ENCODE measurements at places on chromosomes 11 and 22.

DNA sequence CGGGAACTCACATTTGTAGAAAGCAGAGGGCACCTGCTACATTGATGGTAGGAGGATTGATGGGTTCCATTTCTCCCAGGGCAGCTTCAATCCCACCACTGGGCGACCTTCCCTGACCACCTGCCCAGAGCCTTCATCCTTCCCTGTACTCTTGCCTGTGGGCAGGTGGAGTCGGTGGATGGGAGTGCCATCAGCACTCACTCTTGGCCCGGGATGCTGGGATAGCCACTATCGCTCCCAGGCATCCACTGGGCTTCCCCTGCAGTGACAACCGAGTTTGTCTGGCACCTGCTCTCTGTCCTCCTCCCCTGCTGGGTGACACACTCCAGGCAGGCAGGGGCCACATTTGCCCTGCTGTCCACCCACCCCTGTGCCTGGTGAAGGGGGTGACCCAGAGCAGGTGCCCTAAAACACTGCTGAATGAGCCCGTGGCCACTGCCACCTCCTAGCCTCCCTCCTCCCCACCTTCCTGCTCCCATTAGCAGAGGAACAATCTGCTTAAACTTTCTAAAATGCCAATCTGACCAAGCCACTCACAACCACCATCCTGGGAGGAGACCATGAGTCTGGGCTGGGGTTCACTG is 604.7 kb downstream of the TBC1D22A start:
- no peak overlapping the region for H3K4me3 ChIP-seq
- no peak for DNase-seq
- H3K27ac ChIP-seq = no peak overlapping the region

DNA sequence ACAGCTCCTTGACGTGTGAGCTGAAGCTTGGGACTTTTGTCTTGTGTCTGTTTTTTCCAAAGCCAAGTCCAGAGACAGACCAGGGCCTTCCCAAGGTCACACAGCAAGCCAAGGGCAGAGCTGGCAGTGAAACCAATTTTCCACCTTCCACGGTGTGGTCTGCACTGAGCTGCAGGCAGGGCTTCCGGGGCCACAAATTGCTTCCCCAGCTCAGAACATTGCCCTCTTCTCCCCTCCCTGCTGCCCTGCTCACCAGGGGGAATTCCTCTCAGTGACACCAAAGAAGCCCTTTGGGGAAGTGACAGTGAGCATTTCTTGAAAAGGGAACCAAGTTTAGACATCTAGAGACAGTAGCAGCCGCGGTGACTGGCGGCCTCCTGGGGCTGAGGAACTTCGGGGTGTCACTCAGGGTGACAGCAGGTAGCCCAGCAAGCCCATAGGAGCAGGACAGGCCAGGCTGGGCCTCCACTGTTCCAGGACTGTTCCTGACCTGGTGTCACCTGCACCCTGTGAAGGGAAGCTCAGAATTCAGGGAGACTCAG is 9.2 kb downstream of the FXYD2 start:
- H3K36me3 ChIP-seq = no peaks in the 10 kb centered on the region
- peak; percentile 88 for DNase-seq
- peak overlapping the region; percentile 95 for H3K27ac ChIP-seq
- peak overlapping the region; percentile 74 for H3K4me3 ChIP-seq

DNA sequence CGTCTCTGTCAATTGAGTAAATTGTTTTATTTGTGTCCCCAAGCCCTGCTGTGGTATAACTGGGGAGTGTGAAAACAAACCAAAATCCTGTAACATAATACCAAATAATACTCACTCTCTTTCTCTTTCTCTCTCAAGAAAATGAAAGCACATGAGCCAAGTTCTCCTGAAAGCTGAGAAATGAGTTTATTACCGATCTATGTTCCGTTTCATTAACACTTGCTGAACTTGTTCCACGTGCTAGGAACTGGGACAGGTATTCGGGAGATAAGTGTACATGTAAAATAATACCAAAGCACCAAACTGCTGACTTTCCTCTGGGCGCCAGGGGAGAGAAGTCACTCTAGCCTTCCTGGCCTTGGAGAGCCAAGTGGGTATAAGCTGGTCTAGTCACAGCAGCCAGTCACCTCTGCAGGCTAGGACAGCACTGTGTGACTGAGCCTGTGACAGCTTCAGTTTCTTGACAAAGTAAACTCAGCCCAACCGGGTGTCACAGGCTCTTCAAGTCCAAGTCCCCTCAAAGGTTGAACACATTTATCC is 23.1 kb downstream of the CD6 start:
- H3K36me3 ChIP-seq = peaks cover 1% of the 10 kb centered on the region
- peaks cover under 1% of the 10 kb centered on the region for H3K4me1 ChIP-seq
- DNase-seq = no peak

DNA sequence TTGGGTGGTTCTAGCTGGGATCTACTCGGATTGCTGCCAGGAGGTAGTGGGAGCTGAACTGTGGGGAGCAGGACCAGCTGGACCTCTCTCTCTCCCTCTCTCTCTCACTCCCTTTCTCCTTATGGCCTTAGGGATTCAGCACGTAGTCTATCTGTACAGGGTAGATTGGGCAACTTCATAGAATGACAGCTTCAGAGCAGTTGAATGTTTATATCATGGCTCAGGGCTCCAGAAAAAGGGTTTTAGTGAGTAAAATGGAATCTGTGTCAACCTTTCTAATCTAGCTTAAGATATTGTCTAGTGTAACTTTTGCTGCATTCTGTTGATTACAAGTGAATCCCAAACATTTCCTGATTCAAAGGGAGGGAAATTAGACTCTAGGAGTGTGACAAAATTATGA is 127.7 kb upstream of the PDGFD start:
- no peaks in the 10 kb centered on the region for H3K36me3 ChIP-seq
- H3K27ac ChIP-seq = no peak overlapping the region
- no peaks in the 10 kb centered on the region for H3K4me1 ChIP-seq
- no peak overlapping the region for H3K4me3 ChIP-seq
- peaks cover 3% of the 10 kb centered on the region for H3K27me3 ChIP-seq
- no peak for DNase-seq

DNA sequence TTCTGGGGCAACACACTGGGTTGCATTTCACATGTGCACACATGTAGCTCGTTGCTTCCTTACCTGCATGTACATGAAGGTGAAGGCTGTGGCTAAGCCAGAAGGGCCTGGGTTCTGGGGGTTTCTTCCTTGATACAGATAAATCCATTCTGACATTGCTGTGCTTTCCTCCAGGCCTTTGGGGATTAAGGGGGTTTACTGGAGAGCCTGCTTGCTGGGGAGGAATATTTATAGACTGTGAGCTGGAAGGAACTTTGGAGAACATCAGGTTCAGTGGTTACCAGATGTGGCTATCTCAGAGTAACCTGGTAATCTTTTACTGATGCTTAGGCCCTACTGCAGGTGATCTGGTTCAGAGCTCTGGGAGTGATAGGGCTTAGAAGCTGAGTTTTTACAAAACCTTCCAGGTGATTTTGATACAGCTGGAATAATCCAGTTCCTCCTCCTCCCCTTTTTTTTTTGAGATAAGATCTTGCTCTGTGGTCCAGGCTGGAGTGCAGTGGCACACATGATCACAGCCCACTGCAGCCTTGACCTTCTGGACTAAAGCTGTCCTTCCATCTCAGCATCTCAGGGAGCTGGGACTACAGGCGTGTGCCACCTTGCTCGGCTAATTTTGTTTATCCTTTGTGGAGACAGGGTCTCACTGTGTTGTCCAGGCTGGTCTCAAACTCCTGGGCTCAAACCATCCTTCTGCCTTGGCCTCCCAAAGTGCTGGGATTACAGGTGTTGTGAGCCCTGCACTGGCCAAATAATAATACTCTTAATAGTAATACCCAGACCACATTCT is 19.9 kb downstream of the ACO2 start:
- H3K4me3 ChIP-seq = no peak overlapping the region
- peaks cover 10% of the 10 kb centered on the region for H3K36me3 ChIP-seq
- H3K27ac ChIP-seq = peak overlapping the region; percentile 12
- peaks cover 37% of the 10 kb centered on the region for H3K4me1 ChIP-seq
- no peaks in the 10 kb centered on the region for H3K27me3 ChIP-seq

GRCh38 chr22:38230108-38230825 is 28.5 kb downstream of the MAFF start:
- H3K27me3 ChIP-seq = no peaks in the 10 kb centered on the region
- no peak for DNase-seq
- no peak overlapping the region for H3K27ac ChIP-seq
- H3K4me3 ChIP-seq = no peak overlapping the region
- peaks cover 17% of the 10 kb centered on the region for H3K36me3 ChIP-seq
- peaks cover 3% of the 10 kb centered on the region for H3K4me1 ChIP-seq

DNA sequence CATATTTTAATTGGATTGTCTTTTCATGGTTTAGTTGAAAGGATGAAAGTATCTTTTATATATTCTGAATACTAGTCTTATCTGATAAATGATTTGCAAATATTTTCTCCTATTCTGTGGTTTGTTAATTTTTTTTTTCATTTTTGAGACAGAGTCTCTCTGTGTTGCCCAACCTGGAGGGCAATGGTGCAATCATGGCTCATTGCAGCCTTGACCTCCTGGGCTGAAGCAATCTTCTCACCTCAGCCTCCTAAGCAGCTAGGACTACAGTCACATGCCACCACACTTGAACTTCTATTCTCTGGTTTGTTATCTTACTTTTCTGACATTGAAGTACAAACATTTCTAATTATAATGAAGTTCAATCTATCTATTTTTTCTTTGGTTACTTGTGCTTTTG is 30.0 kb upstream of the FAR1 start:
- H3K4me3 ChIP-seq = no peak overlapping the region
- peaks cover 1% of the 10 kb centered on the region for H3K36me3 ChIP-seq
- no peaks in the 10 kb centered on the region for H3K4me1 ChIP-seq
- DNase-seq = no peak
- peaks cover 6% of the 10 kb centered on the region for H3K27me3 ChIP-seq
- H3K27ac ChIP-seq = no peak overlapping the region

- H3K36me3 ChIP-seq = no peaks in the 10 kb centered on the region
- no peaks in the 10 kb centered on the region for H3K4me1 ChIP-seq
- DNase-seq = no peak
- no peak overlapping the region for H3K4me3 ChIP-seq
These were observed 15.1 kb upstream of the CEP295 start for GRCh38 chr11:93646399-93646798.

DNA sequence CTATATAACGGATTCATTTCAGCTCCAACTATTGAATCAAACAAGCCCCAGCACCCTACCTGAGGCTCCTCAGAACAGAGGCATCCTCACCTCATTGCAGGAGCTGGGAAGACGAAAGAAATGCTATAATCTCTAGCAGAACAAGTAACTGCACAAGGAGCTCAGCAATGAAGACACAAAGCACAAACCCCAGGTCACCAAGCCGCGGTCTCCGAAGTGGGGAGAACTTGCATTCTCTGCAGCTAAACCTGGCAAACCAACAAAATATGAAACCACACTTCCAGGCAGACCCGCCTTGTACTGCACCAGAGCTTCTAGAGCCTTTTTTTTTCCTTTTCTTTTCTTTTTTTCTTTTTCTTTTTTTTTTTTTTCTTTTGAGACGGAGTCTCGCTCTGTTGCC is 21.8 kb upstream of the CD5 start:
- H3K4me3 ChIP-seq = no peak overlapping the region
- H3K27me3 ChIP-seq = no peaks in the 10 kb centered on the region
- H3K27ac ChIP-seq = no peak overlapping the region
- DNase-seq = no peak
- peaks cover 2% of the 10 kb centered on the region for H3K4me1 ChIP-seq
- H3K36me3 ChIP-seq = no peaks in the 10 kb centered on the region

DNA sequence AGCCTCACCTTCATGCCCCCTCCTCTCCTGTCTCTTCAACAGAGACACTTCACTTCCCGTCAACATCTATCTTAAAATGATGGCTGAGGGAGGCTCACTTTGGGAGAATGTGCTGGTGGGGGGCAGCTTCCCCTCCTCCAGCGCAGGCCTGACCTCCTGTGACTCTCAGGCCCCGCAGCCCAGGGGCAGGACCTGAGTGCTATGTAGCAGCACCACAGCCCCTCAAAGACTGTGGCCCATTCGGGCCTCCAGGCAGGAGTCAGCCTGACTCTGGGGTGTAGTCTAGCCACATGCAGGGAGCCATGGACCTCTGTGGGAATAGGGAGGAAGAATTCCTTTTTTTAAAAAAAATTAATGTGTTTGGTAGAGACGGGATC is 43.7 kb downstream of the DKK3 start:
- H3K4me3 ChIP-seq = no peak overlapping the region
- H3K36me3 ChIP-seq = no peaks in the 10 kb centered on the region
- H3K4me1 ChIP-seq = peaks cover 5% of the 10 kb centered on the region
- peaks cover 9% of the 10 kb centered on the region for H3K27me3 ChIP-seq
- DNase-seq = no peak

DNA sequence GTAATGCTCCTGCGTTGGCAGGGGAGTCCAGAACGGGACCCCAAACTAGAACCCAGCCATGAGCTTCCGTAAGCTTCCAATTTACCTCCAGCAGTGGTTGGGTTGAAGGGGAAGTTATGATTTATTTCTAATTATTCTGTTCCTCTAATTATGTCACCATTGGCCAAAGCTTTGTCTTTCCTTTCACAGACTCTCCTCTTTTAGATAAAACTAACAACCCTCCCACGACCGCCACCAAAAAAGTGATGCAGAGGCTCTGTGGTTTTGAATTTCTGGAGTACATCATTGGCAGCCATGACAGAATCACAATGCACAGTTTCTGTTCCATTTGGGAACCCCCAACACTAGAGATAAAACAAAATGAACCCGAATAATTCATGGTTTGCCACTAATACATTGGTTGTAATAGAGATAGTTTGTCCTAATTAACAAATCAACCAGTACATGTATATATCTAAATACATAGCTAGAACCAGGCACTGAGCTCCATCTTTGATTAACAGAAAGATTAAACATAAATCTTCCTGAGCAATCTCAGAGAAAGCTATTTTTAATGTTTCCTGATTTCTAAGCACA is 64.3 kb downstream of the ETS1 start:
- peak overlapping the region; percentile 94 for H3K27ac ChIP-seq
- peak overlapping the region; percentile 99 for H3K4me3 ChIP-seq
- peaks cover 7% of the 10 kb centered on the region for H3K36me3 ChIP-seq
- H3K4me1 ChIP-seq = peaks cover 29% of the 10 kb centered on the region

DNA sequence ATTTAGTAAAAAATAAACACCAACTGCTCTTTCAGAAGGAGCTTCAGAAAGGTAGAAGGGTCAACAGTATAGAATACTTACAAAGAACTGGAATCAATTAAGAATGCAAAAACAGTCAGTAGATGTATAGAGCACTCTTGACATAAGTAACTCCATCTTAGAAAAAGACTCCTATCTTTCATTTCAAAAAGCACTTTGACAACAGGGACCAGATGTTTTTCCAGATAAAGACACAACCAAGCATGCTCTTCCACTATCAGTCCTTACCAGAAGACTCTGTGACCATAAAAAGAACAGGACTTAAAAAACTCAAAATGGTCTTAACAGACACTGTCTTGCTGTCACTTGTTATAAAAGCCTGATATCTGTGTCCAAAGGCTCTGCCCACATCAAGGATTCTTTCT is 5.2 kb downstream of the SLC25A17 start:
- H3K36me3 ChIP-seq = peaks cover 11% of the 10 kb centered on the region
- no peaks in the 10 kb centered on the region for H3K27me3 ChIP-seq
- peaks cover 20% of the 10 kb centered on the region for H3K4me1 ChIP-seq

All from memory B cell (primary cell).